Upper lobe of right lung (tissue), 1 donor: ENCODE measurements at places on chromosomes 1 and 21.
A peak's percentile ranks its signal among the peaks of the same experiment; 100 is the strongest.

GRCh38 chr1:83912876-83913275 lies 86.1 kb downstream of the TTLL7 start:
- H3K4me3 ChIP-seq = no peak overlapping the region
- H3K27me3 ChIP-seq = no peaks in the 10 kb centered on the region
- no peaks in the 10 kb centered on the region for H3K36me3 ChIP-seq

GRCh38 chr1:23473037-23473800 lies 10.8 kb downstream of the ASAP3 start:
- H3K4me3 ChIP-seq = no peak overlapping the region
- no peak overlapping the region for H3K27ac ChIP-seq
- DNase-seq = no peak

DNA sequence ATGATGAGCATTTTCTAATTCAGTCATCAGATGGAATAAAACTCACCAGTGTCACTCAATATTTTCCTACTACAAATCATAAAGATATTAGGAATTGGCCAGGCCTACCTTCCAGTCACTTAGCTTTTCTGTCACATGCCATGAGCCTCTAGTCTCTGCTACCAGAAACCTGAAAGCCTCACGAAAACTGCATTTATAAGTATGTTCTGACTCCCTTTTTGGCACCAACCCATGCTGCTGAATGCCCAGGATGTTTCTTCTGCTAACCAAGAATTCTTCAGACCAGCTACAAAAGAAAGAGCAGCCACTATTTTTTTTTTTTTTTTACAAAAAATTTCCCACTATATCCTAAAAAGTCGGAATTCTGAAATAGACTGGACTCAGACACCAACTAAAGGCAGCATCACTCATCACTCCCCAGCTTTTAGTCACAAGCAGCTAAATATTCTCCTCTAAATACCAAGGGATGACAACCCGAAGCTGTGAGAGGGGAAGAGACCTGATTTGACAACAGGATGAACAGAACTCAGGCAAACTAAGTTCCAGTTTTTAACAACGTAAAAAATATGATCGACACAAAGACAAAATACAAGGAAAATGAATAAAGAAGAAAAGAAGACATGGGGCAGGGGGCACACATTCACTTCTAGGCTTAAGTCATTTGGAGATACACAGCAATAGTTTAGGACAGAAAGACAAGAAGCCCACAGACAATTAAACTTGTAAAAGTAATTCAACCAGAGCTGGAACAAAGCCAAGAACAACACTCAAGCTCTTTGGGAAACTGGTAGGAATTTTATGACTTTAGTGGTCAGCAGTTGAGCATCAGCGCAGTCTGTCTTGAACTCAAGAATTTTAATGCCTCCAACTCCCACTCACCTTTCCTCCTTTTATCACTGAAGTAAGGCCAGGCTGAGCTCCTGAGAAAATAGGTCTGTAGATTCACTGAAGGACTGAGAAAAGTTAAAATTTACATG lies 1.7 kb downstream of the DCAF8 start:
- peak overlapping the region; percentile 97 for H3K27ac ChIP-seq
- DNase-seq = no peak
- peaks cover 8% of the 10 kb centered on the region for H3K36me3 ChIP-seq
- H3K4me3 ChIP-seq = peak overlapping the region; percentile 91

DNA sequence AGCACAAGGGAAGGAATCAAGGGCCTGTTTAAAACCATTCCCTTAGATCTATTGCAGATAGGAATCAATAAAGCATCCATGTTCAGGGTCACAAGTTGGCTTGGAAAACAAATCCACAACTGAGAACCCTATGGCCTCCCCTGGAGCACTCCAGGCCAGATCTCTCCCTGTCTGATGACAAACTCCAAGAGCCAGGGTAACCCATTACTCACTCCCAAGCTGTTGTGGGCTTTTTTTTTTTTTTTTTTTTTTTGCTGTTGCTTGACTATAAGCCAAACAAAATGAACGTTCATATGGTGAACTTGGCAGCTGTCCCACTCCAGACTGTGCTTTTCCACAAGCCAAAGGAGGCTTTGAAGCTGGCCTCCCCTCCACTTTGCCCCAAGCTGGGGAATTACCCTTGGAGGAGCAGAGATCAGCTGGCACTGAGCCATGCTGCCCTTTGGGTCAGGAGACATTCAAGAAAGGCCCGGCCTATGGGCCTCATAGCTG lies 35.7 kb upstream of the VAV3 start:
- H3K36me3 ChIP-seq = no peaks in the 10 kb centered on the region
- H3K4me1 ChIP-seq = no peaks in the 10 kb centered on the region
- no peak overlapping the region for H3K4me3 ChIP-seq
- no peak overlapping the region for H3K27ac ChIP-seq
- no peaks in the 10 kb centered on the region for H3K27me3 ChIP-seq

DNA sequence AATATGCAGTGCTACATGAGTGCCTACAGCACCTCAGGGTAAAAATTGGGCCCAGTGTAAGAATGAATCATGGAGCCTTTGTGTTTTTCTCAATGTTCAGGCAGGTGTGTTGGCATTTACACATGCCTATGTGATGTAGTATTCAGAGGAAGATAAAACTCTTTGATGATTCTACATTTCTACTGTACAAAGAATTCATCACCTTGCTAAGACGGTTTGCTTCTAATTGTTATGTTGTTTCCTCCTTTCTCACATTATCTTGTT lies 867.3 kb downstream of the TTLL7 start:
- no peaks in the 10 kb centered on the region for H3K27me3 ChIP-seq
- H3K4me3 ChIP-seq = no peak overlapping the region
- no peak for DNase-seq
- no peak overlapping the region for H3K27ac ChIP-seq
- no peaks in the 10 kb centered on the region for H3K4me1 ChIP-seq
- no peaks in the 10 kb centered on the region for H3K36me3 ChIP-seq
